Activated effector memory CD4-positive, alpha-beta T cell treated with anti-CD3 and anti-CD28 coated beads, Interleukin-2, amount 50 U/mL, for 16 hours (primary cell): ENCODE measurements at places on chromosomes 7 and 10.

DNA sequence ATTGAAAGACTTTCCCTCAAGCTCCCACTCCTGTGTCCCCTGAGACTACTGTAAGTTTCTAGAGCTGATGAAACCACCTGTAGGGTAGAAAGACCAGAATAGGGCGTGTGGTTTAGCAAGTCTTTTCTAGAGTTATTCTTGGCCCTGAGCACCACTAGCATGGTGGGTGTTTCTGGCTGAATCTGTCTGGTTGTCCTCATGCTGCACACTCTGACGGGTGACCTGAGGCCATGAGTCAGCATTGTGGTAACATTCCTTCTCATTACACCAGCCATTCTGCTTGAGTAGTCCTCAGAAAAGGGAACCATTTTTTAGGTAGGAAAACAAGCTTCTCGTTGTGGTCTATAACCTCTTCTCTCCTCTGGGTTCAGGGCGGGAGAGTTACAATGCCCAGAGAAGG is 250.3 kb downstream of the SNX13 start:
- DNase-seq, result no peak

DNA sequence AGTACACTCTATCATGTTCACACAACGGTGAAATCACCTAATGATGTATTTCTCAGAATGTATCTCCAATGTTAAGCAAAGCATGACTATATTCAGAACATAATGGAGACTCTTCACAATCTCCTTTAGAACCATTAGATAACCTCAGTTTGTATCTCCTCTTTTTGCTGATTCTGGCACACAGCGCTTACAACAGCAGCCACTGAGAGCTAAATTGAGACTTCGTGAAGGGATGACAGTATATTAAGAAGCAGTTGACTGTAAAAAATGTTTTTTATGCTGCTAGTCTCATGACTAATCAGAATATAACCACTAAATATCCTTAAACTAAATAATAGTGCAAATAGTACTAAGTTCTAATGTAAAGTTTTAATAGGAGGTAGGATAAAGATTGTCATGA is 46.9 kb downstream of the KMT2E start:
- DNase-seq, result no peak

DNA sequence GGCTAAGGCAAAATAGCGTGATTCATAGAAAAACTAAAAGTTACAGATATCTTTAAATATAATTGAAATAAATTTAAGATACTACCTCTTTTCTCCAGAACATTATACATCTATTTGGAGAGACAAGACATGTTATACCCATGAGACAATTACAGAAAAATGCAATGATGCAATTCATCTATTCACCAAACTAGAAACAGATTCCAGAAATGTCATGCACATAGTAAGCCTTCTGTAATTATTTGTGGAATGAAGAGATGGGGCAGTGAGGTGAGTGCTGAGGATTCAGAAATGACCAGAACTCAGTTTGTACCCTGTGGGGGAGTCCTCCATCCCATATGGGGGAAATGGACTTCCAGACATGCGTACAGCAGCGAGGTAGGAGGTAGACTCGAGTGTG is 99.4 kb downstream of the MKX start:
- no peak for DNase-seq

DNA sequence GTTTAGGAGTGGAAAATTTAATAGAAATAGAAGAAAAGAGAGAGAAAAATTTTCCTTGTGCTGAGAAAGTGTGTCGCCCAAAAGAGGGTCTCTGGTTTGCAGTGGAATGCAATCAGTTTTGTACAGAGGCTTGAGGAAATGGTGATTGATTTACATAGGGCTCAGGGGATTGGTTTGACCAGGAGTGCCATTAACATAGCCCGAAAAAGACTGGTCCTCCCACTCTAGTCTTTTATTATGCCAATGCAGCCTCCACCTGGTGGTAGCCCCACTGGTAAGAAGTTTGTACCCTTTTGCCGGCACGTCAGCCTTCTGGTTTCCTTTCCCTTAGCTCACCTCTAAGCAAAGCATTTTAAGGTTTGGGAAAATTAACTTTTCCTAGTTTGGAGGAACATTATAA is 885.3 kb downstream of the XPNPEP1 start:
- no peak for DNase-seq

- no peak for DNase-seq
Measured at GRCh38 chr7:99469381-99470065, 3.2 kb upstream of the ZNF789 start.

- DNase-seq, result no peak
Measured at GRCh38 chr7:105399043-105399725, 10.5 kb upstream of the SRPK2 start.

- no peak for DNase-seq
Measured at GRCh38 chr10:78408671-78409472, 375.2 kb downstream of the RPS24 start.

- no peak for DNase-seq
Measured at GRCh38 chr10:74602576-74602975, 223.8 kb upstream of the KAT6B start.

GRCh38 chr10:76675561-76675950 is 962.1 kb downstream of the KCNMA1 start:
- no peak for DNase-seq

GRCh38 chr10:59354434-59354833 is 7.9 kb downstream of the FAM13C start:
- DNase-seq, result no peak

GRCh38 chr7:30731581-30731980 is 20.4 kb upstream of the INMT start:
- DNase-seq, result no peak

- no peak for DNase-seq
Measured at GRCh38 chr7:152128741-152129461, 103.4 kb downstream of the GALNT11 start.

- DNase-seq, result no peak
Measured at GRCh38 chr7:103748680-103749079, 240.8 kb downstream of the RELN start.

DNA sequence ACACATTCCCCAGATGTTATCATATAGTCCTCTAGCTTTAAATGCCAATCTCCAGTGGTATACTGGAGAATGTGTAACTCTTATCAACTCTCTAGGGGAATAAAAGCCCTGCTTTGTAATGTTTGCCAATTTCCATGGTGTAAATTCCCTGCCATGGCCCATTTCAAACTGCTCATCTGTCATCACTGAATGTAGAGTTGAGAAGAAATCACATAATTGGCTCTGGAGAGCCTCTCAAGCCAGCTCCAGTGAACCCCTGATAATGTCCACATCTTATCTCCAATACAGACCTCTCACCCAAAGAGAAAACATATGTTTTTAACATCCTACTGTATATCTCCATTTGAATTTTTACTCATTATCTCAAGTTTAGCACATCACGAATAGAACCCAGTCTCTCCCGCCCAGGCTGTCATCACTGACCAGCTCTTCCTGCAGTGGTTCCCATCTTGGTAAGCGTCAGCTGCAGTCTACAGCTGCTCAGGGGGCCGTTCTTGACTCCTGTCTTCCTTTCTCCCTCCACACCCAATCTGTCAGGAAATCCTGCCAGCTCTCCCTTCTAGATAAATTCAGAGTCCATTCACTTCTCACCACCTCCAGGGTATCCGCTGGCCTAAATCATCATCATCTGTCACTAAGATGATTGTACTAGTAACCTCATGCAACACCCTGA is 332.4 kb downstream of the FRMD4A start:
- no peak for DNase-seq

DNA sequence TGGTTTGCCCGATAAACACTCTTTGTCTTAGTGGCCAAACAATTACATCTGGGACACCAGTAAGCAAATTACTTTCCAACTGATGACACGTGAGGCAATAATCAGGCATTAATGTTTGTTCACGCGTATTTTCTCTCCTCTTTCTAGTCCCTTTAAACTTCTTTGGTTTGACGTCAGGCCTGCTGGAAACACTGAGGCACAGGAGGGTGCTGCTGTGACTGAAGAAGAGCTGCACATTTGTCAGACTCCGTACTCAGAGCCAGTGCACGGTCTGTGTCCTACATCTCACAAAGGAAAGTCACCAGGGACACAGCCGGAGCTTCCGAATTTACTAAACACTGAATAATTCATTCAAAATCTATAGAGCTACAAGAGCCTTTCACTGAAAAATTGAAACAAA is 57.6 kb upstream of the ANAPC16 start:
- DNase-seq, result no peak

- DNase-seq, result no peak
Measured at GRCh38 chr7:153276394-153276793, 516.8 kb downstream of the ACTR3B start.

DNA sequence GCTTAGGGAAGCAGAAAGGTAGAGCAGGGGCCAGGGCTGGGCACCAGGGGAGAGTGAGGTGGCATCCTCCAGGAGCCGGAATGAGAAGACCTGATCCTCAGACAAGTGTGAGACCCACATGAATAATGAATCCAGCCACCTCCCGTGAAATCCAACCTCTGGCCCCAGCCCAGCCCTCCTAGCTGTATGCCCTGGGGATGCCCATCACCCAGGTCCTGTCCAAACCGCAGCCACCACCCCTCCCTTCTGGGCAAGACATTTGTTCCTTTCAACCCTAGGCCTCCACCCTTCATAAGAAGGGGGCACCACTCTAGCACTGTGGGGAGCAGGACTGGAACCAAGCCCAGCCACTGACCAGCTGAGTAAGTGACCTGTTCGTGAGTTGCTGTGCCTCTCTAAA is 9.7 kb downstream of the PDZD7 start:
- no peak for DNase-seq

GRCh38 chr10:122321960-122322359 is 50.9 kb downstream of the BTBD16 start:
- no peak for DNase-seq

DNA sequence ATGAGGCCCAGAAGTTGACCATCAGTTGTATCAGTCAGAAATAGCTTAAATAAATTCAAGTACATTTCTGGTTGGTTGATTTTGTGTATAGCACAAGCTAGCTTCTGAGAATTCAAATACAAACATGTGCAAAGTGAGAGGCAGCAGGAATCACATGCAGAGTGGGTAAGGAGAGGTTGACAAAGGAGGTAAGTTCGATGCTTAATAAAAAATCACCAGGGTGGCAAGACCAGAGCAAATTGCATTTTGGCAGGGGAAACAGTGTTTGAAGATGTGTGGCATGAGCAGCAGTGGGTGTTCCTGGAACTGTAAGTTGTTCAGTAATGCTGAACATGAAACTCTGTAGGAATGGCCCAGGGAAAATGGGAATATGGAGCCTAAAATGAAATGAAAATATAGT is 52.6 kb downstream of the GNAI1 start:
- no peak for DNase-seq

GRCh38 chr10:60953420-60953819 is 9.4 kb upstream of the RHOBTB1 start:
- no peak for DNase-seq

GRCh38 chr7:133398506-133398905 is 145.6 kb downstream of the EXOC4 start:
- no peak for DNase-seq

DNA sequence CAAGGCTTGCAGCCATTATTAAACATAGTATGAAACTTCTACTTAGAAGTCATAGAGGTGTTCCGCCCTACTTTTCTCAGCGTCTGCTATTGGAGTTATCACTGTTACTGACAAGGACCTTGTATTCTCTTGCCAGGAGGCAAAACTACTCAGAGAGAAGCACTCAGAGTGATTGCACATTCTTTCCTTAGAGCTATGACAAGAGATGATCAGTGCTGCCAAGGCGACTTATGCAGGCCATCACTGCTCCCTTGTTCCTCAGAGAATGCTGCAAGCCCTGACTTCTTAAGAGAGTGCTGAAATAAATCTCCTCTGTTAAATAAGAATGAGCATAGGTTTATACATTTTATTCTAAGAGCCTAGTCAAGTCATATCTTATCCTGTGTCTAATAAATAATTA is 534.6 kb upstream of the PHF14 start:
- DNase-seq, result no peak

- DNase-seq, result no peak
Measured at GRCh38 chr7:68014031-68014736, 1017.6 kb downstream of the TYW1 start.
